ENCODE measurements at places on chromosomes 1 and 21. TPM values are rescaled to one million over a fixed set of nuclear protein-coding genes. Genes with fewer than 3 reads are reported as not detected.
A peak's percentile ranks its signal among the peaks of the same experiment; 100 is the strongest.

RSPH1 gene
- total RNA-seq = 0.34 TPM

FCRL5 gene
- not detected for total RNA-seq

SYT2 gene
- not detected for total RNA-seq

ADAM30 gene
- not detected for total RNA-seq

C1orf185 gene
- total RNA-seq = not detected

DNA sequence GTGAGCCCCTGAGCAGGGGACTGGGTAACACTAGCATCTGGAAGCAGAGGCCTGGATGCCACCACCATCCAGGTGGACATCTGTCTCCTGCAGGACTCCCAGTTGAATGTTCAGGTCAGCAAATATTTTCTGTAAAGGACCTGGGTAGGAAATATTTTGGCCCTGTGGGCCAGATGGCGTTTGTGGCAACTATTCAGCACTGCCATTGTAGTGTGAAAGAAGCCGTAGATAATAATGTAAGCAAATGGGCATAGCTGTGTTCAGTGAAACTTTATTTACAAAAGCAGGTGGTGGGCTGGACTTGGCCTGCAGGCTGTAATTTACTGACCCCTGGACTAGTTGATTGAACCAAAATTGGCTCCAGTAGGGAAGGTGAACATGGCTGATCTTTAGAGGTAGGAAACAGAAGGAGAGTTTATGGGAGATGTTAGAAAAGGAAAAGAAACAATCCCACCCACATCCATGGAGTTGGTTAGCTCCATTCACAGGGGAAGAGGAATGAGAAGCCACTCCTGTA, 20.0 kb upstream of the CD101 start:
- H3K4me3 ChIP-seq = no peak overlapping the region
- H3K36me3 ChIP-seq = peaks cover 4% of the 10 kb centered on the region
- no peaks in the 10 kb centered on the region for H3K27me3 ChIP-seq

- H3K27me3 ChIP-seq = peaks cover 18% of the 10 kb centered on the region
- DNase-seq = no peak
- H3K36me3 ChIP-seq = no peaks in the 10 kb centered on the region
These were observed 25.6 kb upstream of the COL18A1 start for GRCh38 chr21:45379171-45379900.

GRCh38 chr1:41783189-41783639, 135.5 kb downstream of the HIVEP3 start:
- H3K27ac ChIP-seq = peak overlapping the region; percentile 86
- H3K27me3 ChIP-seq = no peaks in the 10 kb centered on the region
- DNase-seq = peak; percentile 78
- peak overlapping the region; percentile 64 for H3K4me3 ChIP-seq

- H3K27me3 ChIP-seq = no peaks in the 10 kb centered on the region
- no peaks in the 10 kb centered on the region for H3K36me3 ChIP-seq
- peak overlapping the region; percentile 82 for H3K4me3 ChIP-seq
- H3K27ac ChIP-seq = peak overlapping the region; percentile 83
- peaks cover 54% of the 10 kb centered on the region for H3K4me1 ChIP-seq
These were observed 10.9 kb upstream of the SESN2 start for GRCh38 chr1:28248273-28249012.

DNA sequence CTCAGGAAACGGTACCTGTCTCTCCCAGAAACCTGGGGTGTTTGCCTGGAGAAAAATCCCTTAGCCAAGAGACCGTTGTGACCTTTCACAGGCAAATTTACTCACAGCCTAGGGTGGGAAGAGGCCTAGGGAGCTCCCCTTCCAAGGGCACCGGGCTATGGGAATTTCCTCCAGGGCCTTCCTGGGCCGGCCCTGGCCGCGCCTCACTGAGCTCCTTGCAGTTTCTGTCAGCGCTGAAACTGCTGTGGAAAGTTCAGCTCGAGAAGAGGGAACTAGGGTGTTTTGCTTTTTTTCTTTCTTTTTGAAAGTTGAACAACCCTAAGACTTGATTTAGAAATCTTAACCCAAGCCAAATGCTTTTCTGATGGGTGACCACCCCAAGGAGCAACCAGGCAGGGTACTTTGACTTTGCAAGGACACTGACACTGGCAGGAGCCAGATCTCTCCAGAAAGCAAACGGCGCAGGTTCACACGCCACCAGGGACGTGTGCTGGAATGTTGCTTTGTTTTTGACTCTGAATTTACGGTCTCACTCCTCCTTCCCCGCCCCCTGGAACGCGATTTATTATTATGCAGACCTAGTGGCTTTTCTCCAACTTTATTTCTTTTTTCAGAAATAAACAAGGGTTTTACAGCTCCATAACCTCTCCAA, 229.6 kb upstream of the JUN start:
- no peak overlapping the region for H3K4me3 ChIP-seq
- DNase-seq = no peak

- peak overlapping the region; percentile 22 for H3K27ac ChIP-seq
- peaks cover 66% of the 10 kb centered on the region for H3K36me3 ChIP-seq
- DNase-seq = no peak
- no peaks in the 10 kb centered on the region for H3K27me3 ChIP-seq
- peaks cover 26% of the 10 kb centered on the region for H3K4me1 ChIP-seq
These were observed 31.2 kb downstream of the UBR4 start for GRCh38 chr1:19178734-19179398.

- H3K27me3 ChIP-seq = no peaks in the 10 kb centered on the region
- H3K27ac ChIP-seq = no peak overlapping the region
- H3K4me3 ChIP-seq = no peak overlapping the region
- no peak for DNase-seq
These were observed 69.7 kb downstream of the ADSS2 start for GRCh38 chr1:244381878-244382565.

DNA sequence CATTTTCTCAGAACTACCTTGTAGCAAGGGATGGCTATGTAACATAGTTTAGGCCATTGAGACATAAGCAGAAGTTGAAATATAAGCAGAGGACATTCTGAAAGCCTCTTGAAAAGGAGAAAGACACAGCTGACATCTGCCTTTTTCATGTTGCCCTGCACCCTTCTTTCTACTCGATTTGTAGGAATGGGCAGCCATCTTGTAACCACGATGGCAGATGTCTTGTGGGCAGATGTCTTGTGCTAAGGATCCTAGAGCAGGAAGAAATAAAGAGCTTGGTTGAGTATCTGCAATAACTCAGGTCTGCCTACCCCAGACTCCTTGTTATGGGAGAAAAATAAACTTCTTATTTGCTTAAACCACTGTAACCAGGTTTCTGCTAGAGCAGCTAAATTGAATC, 351.0 kb downstream of the PDE4B start:
- peaks cover 5% of the 10 kb centered on the region for H3K27me3 ChIP-seq
- no peaks in the 10 kb centered on the region for H3K4me1 ChIP-seq
- no peak overlapping the region for H3K27ac ChIP-seq
- no peak overlapping the region for H3K4me3 ChIP-seq

DNA sequence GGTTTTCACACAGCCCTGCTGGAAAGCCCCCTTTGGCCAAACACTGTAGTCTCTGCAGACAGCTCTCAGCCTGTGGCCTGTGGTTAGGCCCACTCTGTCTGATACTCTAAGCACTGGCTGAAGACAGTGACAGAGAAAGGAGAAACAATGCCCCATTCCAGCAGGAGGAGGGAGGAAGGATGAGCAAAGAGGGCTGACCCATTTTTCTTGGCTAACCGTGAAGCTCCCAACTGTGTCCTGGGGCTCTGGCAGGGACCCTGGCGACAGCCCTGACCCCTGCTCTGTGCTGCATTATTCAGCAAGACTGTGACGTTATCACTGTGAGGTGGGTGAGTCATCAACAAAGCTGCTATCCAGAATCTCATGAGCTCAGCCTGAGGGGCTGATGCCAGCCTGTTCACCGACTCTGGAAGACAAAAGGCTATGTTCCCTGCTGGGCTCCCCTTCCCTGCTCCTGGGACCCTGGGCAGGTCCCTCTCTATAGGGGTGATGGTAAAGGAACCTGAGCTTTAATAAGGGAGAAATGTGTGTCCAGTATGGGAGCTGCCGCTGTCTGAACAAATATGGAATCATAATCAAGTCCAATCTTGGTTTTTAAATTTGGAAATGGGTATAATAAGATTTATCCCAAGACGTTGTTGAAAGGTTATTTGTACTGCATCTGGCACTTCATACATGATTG, 107.0 kb downstream of the RHOU start:
- no peaks in the 10 kb centered on the region for H3K4me1 ChIP-seq
- no peak overlapping the region for H3K27ac ChIP-seq
- DNase-seq = no peak
- no peaks in the 10 kb centered on the region for H3K27me3 ChIP-seq

DNA sequence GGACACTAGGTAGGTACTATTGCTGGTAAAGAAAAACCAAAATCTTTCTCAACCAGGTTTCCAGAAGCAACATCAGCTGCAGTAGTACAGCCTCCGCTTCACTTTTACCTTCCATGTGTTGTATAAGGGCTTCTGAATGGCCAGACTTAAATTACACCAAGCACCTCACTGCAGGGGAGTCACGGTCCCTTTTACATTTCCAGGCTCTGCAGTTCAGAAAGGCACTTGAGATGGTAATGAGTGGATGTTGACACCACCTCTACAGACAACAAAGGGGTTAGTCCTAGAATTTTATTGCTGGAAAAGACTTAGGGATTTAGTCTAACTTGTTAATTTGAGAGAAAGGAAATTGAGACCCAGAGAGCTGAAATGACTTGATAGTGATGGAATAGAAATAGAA, 12.0 kb upstream of the DUSP12 start:
- peaks cover 18% of the 10 kb centered on the region for H3K27me3 ChIP-seq
- peaks cover 19% of the 10 kb centered on the region for H3K4me1 ChIP-seq
- no peaks in the 10 kb centered on the region for H3K36me3 ChIP-seq
- no peak for DNase-seq
- H3K4me3 ChIP-seq = no peak overlapping the region
- H3K27ac ChIP-seq = no peak overlapping the region

GRCh38 chr1:26529655-26530409, at the start of gene RPS6KA1:
Gene RPS6KA1, plus strand, starts transcription at chr1:26529761. Its CDS starts 160 bp downstream, at chr1:26529921.
- H3K4me3 ChIP-seq = peak within 1 kb of the TSS; percentile 81
- DNase-seq = peak; percentile 78
- H3K4me1 ChIP-seq = peaks cover 21% of the 10 kb centered on the region
- no peaks in the 10 kb centered on the region for H3K36me3 ChIP-seq

GRCh38 chr1:225253173-225253572, 174.7 kb downstream of the LBR start:
- no peak for DNase-seq
- H3K4me3 ChIP-seq = no peak overlapping the region
- H3K27me3 ChIP-seq = peaks cover 9% of the 10 kb centered on the region
- H3K4me1 ChIP-seq = no peaks in the 10 kb centered on the region
- H3K27ac ChIP-seq = no peak overlapping the region
- no peaks in the 10 kb centered on the region for H3K36me3 ChIP-seq

DNA sequence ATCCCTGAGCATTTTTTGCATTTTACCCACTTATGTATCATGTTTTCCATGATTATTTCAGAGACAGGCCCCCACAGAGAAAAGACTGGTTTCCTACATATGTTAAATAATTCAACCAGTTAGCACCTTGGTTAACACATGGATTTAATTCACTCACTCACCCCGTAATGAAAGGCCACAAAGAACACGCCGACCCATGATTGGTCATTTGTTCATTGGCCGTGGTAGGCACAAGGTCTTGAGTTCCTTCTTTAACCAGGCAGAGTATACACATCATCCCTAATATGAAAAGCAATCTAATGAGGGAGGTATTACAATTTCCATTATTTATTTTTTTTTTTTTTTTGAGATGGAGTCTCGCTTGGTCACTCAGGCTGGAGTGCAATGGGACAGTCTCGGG, 50.6 kb downstream of the RPS6KA1 start:
- peaks cover 5% of the 10 kb centered on the region for H3K36me3 ChIP-seq
- peaks cover 68% of the 10 kb centered on the region for H3K4me1 ChIP-seq
- H3K4me3 ChIP-seq = no peak overlapping the region
- peak overlapping the region; percentile 60 for H3K27ac ChIP-seq
- no peaks in the 10 kb centered on the region for H3K27me3 ChIP-seq

DNA sequence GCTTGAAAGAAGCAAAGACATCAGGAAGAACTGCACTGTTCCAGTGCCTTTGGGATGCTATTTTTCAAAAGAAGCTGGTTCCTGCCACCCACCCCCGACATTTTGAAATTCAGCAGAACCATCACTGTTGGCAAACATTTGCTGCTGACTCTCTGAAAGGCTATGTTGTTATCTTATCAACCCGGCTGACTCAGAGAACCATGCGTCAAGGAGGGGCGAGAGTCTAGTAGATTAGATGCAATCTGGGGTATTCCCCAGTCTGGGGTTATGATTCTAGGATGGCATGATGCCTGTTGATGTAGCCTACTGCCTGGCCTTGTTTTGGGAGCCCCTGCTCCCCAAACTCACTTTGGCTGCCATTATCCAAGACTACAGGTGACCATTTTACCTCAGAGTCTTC, 267.8 kb upstream of the RUNX1 start:
- peak; percentile 18 for DNase-seq
- no peak overlapping the region for H3K27ac ChIP-seq
- H3K4me3 ChIP-seq = no peak overlapping the region

DNA sequence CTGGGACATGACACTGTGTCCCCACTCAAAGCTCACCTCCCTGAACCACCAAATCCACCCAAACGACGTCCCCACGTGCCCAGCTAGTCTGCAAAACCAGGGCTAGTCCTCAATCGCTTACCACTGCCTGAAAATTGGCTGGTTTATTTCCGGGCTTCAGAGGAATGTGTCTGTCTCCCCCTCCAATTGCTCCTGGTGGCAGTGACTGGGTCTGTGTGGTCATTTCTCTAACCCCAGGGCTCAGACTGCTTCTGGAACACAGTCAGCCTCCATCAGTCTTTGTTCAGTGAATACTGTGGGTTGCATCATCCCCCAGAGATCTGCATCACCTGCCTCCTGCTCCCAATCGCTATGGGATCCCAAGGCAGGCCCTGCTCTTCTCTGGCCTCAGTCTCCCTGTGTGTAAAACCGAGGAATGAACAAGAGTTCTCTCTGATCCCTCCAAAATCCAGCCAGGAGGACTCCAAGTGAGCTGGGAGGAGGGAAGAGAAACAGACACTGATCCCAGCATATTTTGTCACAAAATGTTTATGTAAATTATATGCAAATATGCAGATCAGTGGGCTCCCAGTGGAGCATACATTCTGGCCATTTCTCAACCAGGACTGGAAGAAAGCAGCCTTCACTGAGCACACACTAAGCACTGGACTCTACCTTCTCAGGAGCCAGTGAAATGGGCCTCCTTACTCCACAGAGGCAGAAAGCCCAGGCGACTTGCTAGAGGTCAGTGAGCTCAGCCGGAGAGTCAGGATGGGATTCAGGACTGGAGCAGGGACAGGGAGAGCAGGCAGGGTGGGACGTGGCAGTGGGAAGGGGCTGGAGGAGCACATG, 20.9 kb downstream of the SDC3 start:
- H3K36me3 ChIP-seq = no peaks in the 10 kb centered on the region
- no peak overlapping the region for H3K27ac ChIP-seq
- no peak overlapping the region for H3K4me3 ChIP-seq
- no peaks in the 10 kb centered on the region for H3K4me1 ChIP-seq
